Glutamatergic neuron (in vitro differentiated cells): ENCODE measurements at places on chromosomes 2 and 18.

DNA sequence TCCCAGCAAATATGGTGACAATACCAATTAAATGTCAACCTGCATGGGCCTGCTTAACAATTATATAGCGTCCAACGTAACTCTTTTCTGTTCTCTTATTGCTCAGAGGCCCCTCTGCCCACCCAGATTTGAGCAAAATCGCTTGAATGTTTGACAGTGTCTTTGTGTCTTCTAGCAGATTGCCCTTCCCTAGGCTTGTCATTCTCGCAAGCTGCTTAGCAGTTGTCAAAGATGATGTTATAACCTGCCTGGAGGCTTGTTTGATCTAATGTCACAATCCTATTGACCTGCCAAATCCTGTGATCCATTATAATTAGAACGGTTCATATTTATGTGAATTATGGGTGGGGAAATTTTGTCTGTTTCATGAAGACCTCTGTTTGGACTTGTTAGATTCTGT, 108.8 kb downstream of the FARSB start:
- no peak for DNase-seq

- DNase-seq = no peak
Observed at GRCh38 chr2:230738391-230738811, 25.8 kb downstream of the CAB39 start.

DNA sequence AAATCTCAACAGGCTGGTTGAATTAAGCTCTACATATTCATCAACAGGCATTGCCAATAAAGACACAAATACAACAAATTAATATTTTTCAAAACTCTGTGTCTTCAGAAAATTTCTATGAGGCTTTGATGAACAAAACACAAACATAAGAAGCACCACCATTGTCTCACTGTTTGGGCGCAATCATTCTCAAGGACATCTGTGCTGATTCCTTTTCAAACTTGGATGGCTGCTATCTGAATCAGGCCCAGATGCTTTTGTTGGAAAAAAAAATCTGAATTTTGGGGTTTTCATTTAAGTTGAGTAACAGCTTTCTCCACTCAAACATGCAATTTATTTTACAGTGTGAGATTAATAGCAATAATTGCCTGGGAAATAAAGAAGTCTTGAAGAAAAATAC, 173.8 kb downstream of the NRXN1 start:
- DNase-seq = no peak

DNA sequence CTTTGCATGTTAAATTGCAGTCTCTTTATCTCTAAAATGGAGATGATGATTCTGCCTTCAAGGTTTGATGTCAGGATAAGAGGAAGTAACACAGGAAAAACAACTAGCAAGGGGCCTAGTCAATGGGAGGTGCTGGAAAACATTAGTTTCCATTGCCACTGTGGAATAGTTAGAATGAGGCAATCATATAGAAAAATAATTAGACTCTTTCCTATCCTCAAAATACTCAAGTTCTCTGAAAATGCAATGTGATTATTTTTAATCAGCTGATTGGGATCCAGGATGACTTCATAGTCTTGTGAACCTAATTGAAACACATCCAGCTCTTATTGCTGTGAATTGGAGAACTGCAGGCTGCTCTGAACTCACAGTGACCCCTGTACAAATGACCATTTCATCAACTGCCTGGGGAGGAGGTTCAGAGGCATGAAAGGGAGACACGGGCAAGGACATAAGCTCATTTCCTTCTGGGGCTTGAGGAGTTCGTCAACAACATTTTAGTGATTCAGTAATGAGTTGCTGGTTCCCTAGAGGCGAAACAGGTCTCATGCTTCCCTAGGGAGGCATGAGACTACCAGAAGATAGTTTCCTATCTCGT, 422.5 kb downstream of the LPIN1 start:
- no peak for DNase-seq

GRCh38 chr18:10783941-10784340, 258.1 kb downstream of the NAPG start:
- no peak for DNase-seq

- DNase-seq = no peak
Observed at GRCh38 chr2:67881816-67882215, 181.0 kb downstream of the C1D start.

- DNase-seq = no peak
Observed at GRCh38 chr2:122652670-122653069, 897.2 kb downstream of the TSN start.

GRCh38 chr2:31729442-31730092, 148.8 kb upstream of the SRD5A2 start:
- no peak for DNase-seq

GRCh38 chr2:111201214-111201613, 80.5 kb downstream of the BCL2L11 start:
- no peak for DNase-seq
